ENCODE measurements at places on chromosomes 7 and 10. TPM values are rescaled to one million over a fixed set of nuclear protein-coding genes. Genes with fewer than 3 reads are reported as not detected.
A peak's percentile ranks its signal among the peaks of the same experiment; 100 is the strongest.

- H3K4me1 ChIP-seq, result no peaks in the 10 kb centered on the region
- peaks cover 27% of the 10 kb centered on the region for H3K27me3 ChIP-seq
- H3K4me3 ChIP-seq, result no peak overlapping the region
Observed at GRCh38 chr7:29811586-29811985, 5.3 kb downstream of the WIPF3 start.

DNA sequence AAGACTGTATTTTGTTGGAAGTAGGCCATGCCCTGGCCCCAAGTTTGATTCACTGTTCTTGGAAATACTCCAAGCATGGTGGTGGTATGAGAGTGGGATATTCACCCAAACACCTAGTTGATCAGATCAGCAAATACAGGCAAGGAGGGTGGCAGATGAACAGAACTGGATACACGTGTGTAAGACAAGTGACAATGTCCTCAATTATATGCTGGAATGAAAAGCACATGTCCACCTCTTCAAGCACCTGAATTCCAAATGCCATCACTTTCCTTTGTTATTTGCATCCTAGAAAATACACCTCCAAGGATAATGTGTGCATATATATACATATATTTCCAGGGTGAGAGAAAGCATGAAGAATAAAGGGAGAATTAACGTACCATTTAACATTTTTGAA, 131.8 kb upstream of the ZEB1 start:
- peaks cover 3% of the 10 kb centered on the region for H3K4me1 ChIP-seq
- H3K27me3 ChIP-seq, result no peaks in the 10 kb centered on the region

STRIP2 gene
- total RNA-seq, result 10.9 TPM

TMEM130 gene
- 0.26 TPM for total RNA-seq

TRIM73 gene
- total RNA-seq, result 0.51 TPM

GRCh38 chr7:41010418-41010817, 692.5 kb downstream of the INHBA start:
- H3K36me3 ChIP-seq, result no peaks in the 10 kb centered on the region
- no peak overlapping the region for H3K27ac ChIP-seq
- H3K4me3 ChIP-seq, result no peak overlapping the region
- H3K4me1 ChIP-seq, result peaks cover 9% of the 10 kb centered on the region
- no peaks in the 10 kb centered on the region for H3K27me3 ChIP-seq
- peak; percentile 47 for DNase-seq

GRCh38 chr7:112023786-112024185, 182.4 kb downstream of the DOCK4 start:
- peaks cover 5% of the 10 kb centered on the region for H3K4me1 ChIP-seq
- H3K4me3 ChIP-seq, result no peak overlapping the region

DNA sequence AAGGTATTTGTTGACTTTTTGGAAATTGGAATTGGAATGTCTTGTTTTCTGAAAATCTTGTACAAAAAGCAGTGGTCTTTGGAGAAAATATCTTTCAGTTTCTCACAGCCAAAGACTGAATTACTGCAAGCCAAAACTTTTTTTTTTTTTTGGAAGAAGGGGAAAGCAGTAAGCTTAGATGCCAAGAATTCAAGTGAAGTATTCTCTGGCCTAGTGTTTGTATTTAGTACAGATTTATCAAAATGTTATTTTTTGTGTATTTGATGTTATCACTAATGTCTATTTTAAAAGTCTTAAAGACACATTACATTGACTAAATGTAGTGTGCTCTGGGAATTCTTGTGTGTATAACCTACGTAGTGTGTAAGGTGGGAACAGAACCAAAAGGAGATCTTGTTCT, 6.2 kb downstream of the TET1 start:
- no peak overlapping the region for H3K4me3 ChIP-seq
- no peak overlapping the region for H3K27ac ChIP-seq
- no peaks in the 10 kb centered on the region for H3K27me3 ChIP-seq
- H3K36me3 ChIP-seq, result no peaks in the 10 kb centered on the region

DNA sequence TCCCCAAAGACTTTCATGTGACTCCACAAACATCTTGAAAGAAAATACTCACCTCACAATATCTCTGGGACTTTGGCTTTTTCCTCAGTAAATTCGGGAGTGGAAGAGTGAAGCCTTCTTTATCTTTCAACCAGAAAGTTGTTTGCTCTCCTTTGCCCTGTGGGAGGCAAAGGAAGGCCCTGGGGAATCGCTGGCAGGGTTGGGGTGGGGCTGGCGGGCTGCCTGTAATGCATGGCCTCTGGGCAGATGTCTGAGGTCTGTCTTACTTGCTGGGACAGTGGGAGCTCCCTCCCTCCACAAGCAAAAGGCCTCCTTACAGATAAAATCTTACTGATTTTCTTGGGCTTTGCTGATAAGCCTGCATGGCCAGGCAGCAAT, 24.9 kb downstream of the TECTB start:
- DNase-seq, result no peak
- no peaks in the 10 kb centered on the region for H3K36me3 ChIP-seq
- no peak overlapping the region for H3K4me3 ChIP-seq
- no peaks in the 10 kb centered on the region for H3K4me1 ChIP-seq

DNA sequence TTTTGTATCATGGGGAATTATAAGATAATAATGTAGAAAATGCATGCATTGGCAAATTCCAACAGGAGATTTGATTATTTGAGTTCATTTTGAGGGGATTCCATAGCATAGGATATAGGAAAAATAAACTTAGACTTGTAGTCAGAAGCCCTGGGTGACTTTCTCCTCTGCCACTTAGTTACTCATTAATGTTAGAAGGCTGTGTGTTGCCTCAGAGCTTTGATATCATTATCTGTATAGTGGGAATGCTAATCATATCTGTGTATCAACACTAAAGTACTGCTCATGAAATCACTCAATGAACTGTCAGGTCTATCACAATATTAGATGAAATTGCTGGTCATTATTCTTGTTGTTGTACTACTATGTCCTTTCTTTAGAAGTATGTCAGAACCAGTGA, 23.0 kb upstream of the TEX47 start:
- H3K4me3 ChIP-seq, result no peak overlapping the region
- no peaks in the 10 kb centered on the region for H3K4me1 ChIP-seq
- no peak for DNase-seq
- H3K27ac ChIP-seq, result no peak overlapping the region
- H3K27me3 ChIP-seq, result no peaks in the 10 kb centered on the region

DNA sequence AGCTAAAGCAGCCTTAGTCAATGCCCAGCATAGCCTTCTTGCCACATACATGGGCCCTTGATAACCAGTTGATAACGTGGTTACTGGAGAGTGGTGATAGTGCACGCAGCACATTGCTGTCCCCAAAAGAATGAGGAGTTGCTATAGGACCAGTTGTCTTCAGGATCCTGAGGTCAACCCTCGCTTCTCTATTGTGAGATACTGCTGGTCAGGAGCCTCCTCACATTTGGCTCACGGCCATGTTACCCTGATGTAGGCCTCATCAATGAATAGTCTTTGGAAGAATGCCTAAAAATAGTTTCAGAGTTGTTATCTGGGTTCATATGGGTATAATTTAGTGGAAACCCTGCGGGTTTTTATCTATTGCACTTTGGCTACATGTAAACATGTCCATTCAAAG, 230.7 kb downstream of the VTI1A start:
- no peak overlapping the region for H3K27ac ChIP-seq
- no peak for DNase-seq
- H3K4me3 ChIP-seq, result no peak overlapping the region
- no peaks in the 10 kb centered on the region for H3K36me3 ChIP-seq

RBP3 gene
- not detected for total RNA-seq

GRCh38 chr7:141158561-141158960, 84.7 kb downstream of the TMEM178B start:
- H3K27ac ChIP-seq, result peak overlapping the region; percentile 56
- H3K4me1 ChIP-seq, result peaks cover 2% of the 10 kb centered on the region
- DNase-seq, result peak; percentile 100
- no peaks in the 10 kb centered on the region for H3K27me3 ChIP-seq
- H3K4me3 ChIP-seq, result no peak overlapping the region
- H3K36me3 ChIP-seq, result no peaks in the 10 kb centered on the region

DNA sequence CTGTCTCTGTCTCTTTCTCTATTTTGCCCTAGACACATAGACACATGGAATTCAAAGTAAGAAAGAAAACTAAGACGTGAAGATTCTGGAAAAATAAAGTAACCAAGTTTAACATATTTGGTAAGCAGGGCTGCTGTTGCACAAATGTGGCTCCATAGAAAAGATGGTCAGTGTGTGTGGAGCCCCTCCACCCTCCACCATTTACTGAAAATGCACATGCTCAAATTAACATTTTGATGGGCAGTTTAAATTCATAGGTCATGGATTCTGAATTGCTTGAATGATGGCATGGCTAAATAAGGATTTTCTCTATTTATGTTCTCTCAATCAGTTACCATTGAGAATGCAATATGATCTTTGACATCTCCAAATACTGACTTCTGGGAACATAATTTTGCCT, 165.5 kb upstream of the CHRM2 start:
- H3K27me3 ChIP-seq, result no peaks in the 10 kb centered on the region
- H3K27ac ChIP-seq, result no peak overlapping the region
- no peaks in the 10 kb centered on the region for H3K36me3 ChIP-seq
- H3K4me3 ChIP-seq, result no peak overlapping the region
- DNase-seq, result no peak

GRCh38 chr10:78460204-78460603, 426.5 kb downstream of the RPS24 start:
- no peaks in the 10 kb centered on the region for H3K27me3 ChIP-seq
- H3K4me3 ChIP-seq, result no peak overlapping the region
- DNase-seq, result no peak
- H3K27ac ChIP-seq, result no peak overlapping the region
- H3K4me1 ChIP-seq, result peaks cover 9% of the 10 kb centered on the region
- no peaks in the 10 kb centered on the region for H3K36me3 ChIP-seq

SFTPA1 gene
- total RNA-seq, result not detected

DNA sequence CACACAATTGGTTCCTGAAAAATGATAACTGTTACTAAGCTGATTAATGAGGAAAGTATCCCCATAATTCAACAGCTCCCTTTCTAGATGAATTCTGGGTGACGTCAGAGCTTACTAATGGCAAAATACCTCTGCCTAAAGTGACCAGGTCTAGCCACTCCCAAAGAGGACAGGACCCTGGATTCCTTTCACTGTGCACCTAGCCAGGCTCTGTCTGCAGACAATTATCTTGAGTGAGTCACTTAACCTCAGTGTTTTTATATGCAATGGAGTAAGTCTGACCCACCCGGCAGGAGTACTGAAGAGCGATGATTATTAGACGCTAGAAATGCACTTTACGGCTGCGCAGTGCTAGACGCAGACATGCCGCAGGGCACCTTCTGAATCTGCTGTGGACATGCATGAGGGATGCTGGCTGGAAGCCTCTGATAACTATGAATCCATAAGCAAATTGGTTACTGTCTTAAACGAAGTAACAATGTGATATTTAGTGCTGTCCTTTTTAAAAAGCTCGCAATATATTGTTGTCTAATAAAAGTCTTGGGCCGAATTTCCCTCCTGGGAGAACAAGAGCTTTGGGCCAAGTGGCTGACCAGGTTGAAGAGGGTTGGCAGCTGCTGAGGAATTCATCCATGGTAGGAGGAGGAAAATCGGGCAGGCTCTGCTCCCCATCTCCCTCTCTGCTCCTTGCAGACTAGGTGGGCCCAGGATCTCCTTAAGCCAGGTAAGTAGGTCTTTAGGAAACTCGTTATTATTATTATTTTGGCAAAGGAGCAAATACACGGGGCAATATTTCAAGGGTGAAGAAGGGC, 4.6 kb upstream of the INPP5A start:
- no peak overlapping the region for H3K4me3 ChIP-seq
- H3K27me3 ChIP-seq, result no peaks in the 10 kb centered on the region
- H3K27ac ChIP-seq, result no peak overlapping the region

CFAP58 gene
- total RNA-seq, result 0.33 TPM

GRCh38 chr10:35341521-35341920, 5.2 kb downstream of the CCNY start:
- no peak overlapping the region for H3K27ac ChIP-seq
- no peak overlapping the region for H3K4me3 ChIP-seq
- H3K27me3 ChIP-seq, result no peaks in the 10 kb centered on the region
- no peak for DNase-seq
- H3K4me1 ChIP-seq, result peaks cover 2% of the 10 kb centered on the region

PDE6C gene
- not detected for total RNA-seq

DNA sequence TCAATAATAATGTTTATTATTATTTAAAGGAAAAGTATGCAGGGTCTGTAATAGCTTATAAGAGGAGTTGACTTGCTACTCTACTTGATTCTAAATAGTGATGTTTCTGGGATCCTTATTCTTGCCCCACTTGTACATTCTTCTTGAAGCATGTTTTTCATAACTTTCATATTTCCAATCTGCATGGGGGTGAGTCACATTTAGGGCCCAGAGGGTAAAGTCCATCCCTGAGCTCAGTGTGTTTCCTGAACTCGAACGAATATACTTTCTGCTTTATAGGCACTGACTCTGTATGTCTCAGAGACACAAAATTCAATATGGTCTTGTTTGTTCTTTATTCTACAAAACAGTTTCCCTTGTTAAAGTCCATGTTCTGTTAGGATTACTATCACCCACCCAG, 61.0 kb upstream of the SMIM30 start:
- DNase-seq, result no peak
- H3K36me3 ChIP-seq, result no peaks in the 10 kb centered on the region
- H3K27me3 ChIP-seq, result no peaks in the 10 kb centered on the region
- H3K27ac ChIP-seq, result no peak overlapping the region

DNA sequence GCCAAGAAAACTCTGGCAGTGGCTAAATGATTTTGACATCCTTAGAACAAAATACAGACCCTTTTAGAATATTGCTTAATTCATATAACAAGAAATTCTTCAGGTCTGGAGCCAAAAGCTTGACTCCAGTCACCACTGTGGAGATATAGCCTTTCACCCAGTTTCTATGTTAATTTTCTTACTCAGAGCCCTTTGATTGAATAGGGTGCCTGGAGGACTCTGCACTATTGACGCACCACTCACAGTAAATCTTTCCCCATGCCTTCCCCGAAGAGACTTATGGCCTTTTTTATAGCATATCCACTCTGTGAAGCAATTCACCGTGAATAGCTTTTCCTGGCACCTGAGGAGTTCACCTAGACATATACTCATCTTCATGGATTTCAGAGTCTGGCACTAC, 613.8 kb downstream of the ZWINT start:
- H3K4me1 ChIP-seq, result no peaks in the 10 kb centered on the region
- no peak overlapping the region for H3K27ac ChIP-seq
- H3K27me3 ChIP-seq, result no peaks in the 10 kb centered on the region

- H3K27me3 ChIP-seq, result no peaks in the 10 kb centered on the region
- H3K27ac ChIP-seq, result no peak overlapping the region
- peaks cover under 1% of the 10 kb centered on the region for H3K4me1 ChIP-seq
- H3K4me3 ChIP-seq, result no peak overlapping the region
Observed at GRCh38 chr7:13021566-13022300, 334.3 kb downstream of the ARL4A start.

DNA sequence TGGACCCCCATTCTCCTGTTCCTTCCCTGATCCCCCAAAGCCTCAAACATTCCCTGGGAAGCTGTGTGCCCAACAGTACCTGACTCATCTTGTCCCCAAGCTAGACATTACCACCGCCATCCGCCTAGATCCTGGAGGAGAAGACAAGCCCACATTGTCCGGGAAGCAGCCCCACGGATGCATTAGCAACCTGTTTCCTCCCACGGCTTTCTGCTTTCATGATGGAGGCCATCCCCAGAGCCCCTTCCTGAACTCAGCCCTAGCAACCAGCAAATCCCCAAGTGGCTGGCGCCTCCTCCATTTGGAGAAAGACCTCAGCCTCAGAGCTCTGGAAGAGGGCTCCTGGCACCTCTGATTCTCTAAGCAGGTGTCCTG, 2.3 kb upstream of the SLC29A3 start:
- no peak for DNase-seq
- no peaks in the 10 kb centered on the region for H3K27me3 ChIP-seq
- H3K36me3 ChIP-seq, result no peaks in the 10 kb centered on the region
- H3K27ac ChIP-seq, result no peak overlapping the region

GRCh38 chr7:3204526-3204925, 96.5 kb upstream of the SDK1 start:
- no peak for DNase-seq
- no peaks in the 10 kb centered on the region for H3K27me3 ChIP-seq
- no peak overlapping the region for H3K27ac ChIP-seq
- H3K36me3 ChIP-seq, result no peaks in the 10 kb centered on the region
- H3K4me3 ChIP-seq, result no peak overlapping the region

COL28A1 gene
- under 0.01 TPM for total RNA-seq

PRPF18 gene
- total RNA-seq, result 36.5 TPM
